ENCODE measurements at places on chromosomes 6 and 20.

GRCh38 chr20:54110041-54110440 lies 39.6 kb upstream of the BCAS1 start:
- no peak for DNase-seq

GRCh38 chr6:28353981-28354676 lies 4.4 kb downstream of the ZKSCAN3 start:
- DNase-seq: no peak

DNA sequence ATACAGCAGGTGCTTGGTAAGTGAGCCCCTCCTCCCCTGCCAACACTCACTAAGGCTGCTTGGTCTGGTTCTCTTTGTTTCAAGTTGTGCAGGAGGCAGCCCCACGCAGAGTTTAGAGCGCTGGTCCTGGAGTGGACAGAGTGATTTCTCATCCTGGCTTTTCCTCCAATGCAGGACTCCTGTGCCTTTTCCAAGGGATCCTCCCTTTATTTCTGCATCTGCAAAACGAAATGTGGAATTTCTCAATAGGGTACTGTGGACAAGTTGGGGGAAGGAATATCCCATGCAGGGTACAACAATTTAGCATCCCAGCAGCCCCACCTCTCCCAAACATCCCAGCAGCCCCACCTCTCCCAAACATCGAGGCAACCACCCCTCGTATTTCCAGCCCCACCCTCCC lies 30.6 kb upstream of the CCDC167 start:
- DNase-seq: no peak

DNA sequence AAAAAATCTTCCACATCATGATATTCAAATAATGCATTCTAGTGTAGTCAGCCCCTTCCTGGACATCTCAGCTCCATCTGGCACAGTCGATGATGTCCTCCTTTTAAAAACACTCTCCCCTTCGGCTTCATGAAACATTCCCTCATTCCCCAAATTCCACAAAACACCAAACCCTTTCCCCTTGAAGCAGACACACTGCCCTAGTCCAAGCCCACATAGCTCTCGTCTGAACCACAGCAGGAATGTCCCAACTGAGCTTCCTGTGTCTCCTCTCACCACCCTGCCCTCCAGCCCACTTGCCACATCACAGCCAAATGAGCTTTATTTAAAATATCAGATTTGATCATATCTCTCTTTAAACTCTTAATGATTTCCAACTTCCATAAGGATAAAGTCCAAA lies 106.4 kb upstream of the CARMIL1 start:
- peak; percentile 90 for DNase-seq

GRCh38 chr20:51434580-51435247 lies 107.8 kb downstream of the NFATC2 start:
- DNase-seq: peak; percentile 92

- no peak for DNase-seq
These were observed 32.6 kb upstream of the TULP4 start for GRCh38 chr6:158279615-158280014.

DNA sequence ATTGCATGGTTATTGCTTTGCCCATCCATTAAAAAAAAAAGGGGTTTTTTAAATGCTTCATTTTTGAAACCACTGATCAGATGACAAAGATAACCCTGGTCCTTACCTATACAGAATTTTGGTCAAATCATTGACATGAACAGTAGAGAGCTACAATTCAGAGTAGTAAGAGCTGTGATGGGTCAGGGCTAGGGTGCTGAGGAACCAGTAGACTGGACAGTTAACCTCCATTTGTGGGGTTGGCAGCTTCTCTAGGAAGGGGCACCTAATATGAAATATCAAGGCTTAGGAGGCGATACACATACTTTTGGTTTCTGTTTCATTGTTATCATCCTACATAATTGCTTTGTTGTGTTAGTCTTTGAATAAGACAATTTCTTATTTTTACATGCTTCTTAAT lies 55.1 kb downstream of the ORC3 start:
- DNase-seq: no peak

DNA sequence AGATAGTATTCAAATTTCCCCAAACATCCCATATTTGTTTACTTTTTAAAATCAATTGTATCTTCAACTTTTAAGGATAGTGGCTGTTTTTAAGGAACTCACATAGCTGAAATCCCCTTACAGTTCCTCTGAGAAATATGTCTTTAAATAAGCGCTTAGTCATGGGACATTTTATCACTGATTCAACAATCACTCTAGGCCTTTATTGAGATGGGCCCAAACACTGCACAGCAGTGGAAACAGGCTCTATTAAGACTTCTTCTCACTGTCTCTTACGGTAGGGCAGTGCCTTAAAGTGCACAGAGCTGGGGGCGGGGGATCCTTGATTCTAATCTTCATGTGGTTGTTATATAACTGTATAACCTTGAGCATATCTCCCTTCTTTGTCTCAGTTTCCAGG lies 59.8 kb upstream of the RREB1 start:
- DNase-seq: no peak

DNA sequence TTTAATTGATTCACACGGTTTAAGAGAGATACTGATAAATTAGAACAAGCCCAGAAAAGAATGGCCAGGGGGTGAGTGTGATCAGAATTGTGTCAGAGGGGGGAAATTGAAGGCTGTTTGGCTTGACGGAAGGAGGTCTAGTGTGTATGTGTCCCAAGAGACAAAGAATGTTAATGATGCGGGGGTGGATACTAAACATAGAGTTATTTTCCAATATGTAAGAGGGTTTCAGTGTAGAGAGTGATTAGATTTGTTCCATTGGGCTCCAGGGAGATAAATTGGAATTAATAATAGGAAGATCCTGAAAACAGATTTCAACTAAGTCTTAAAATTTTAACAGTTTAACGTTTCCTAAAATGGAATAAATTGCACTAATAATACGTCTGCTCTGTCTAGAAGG lies 38.1 kb upstream of the UTRN start:
- DNase-seq: no peak

DNA sequence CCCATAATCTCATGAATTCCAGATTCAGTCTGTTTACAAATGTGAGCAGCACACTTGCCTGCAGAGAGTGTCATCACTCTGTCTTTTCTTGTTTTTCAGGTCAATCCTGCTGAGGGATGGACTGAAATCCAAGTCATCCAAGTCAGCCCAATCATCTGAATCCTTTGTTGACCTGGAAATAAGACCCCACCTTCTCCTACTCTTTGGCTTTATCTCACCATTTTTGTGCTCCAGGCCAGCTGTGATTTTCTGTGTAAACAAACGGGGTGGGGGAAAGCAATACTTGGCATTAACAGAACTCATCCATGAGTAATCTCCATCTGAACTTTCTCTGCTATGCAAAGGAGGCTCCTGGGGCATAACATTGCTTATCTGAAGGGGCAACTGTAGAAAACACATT lies 16.9 kb upstream of the GSTA4 start:
- DNase-seq: no peak

DNA sequence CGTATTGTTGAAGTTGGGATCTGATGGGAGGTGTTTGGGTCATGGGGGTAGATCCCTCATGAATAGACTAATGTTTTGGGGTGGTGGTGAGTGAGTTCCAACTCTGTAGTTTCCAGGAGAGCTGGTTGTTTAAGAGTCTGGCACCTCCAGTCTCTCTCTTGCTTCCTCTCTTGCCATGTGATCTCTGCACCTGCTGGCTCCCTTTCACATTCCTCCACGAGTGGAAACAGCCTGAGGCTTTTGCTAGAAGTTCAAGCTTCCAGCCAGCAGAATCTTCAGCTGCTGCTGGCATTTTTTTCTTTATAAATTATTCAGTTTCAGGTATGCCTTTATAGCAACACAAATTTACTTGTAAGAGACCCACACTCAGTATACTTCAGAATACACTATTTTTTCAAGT lies 1021.6 kb downstream of the EYS start:
- no peak for DNase-seq

GRCh38 chr6:129921169-129921817 lies 60.2 kb upstream of the TMEM244 start:
- DNase-seq: no peak

GRCh38 chr6:97919631-97920030 lies 636.6 kb upstream of the MMS22L start:
- no peak for DNase-seq

DNA sequence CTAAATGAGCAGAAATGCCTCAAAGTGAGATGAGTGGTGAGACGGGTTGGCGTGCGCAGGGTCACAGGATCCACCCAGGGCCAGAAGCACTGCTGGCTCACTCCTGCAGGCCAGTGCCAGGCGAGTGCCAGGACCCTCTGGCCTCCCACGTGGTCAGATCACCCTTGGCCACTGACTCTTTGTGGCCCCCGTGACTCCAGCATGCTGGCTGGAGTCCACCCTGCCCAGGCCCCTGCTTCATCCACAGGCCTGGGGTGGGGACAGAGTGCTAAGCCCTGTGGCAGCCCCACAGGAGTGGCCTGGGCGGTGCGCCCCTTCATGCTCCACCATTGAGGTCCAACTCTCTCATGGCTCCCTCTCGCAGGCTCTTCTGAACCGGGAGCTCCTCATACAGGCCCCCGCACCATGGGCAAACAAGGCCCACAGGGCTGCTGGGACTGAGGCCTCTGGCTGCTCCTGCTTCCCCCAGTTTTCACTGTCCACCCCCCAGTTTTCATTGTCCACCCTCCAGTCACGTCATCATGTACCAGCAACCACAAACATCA lies 61.6 kb downstream of the ABHD12 start:
- no peak for DNase-seq

- no peak for DNase-seq
These were observed 55.8 kb downstream of the CDH4 start for GRCh38 chr20:61307686-61308476.

DNA sequence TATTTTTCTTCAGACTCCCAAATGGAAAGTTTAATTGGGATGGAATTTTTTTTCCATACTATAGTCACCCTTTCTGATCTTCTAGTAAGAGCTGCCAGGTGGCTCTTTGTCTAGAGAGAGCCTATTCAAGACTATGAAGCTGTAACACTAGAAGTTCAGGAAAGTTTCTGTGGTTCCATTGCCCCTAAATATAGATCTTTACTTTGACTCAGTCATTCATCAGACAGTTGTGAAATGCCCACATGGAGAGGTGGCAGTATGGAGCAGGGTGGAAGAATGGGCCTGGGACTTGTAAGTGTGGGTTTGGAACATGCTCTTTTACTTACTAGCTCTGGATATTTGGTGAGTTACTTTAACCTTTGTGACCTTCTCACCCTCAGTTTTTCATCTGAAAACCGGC lies 87.8 kb downstream of the CTNNBL1 start:
- DNase-seq: no peak

DNA sequence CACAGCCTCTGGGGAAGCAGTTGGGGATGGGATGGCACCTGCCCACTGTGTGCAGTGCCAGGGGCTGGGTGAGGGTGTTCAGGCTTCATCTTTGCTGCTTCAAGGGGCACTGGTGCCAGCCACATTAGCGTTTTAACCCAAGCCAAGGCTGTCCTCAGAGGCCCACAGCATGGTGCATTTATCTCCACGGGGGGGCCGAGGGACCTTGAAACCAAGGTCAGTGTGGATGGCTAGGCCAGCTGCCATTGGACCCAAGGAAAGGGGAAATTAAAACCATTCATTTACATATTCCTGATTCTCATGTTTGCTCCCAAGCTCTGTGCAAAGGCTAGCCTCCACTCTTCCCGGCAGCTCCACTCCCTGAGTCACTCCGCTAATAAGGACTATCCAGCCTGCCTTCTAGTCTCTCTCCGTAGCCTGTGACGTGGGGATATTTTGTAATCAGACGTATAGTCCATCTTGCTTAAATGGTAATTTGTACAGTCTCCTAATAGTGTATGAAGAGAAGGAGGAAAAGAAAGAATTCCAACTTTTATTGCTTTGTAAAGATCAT lies 197.1 kb downstream of the CDH4 start:
- no peak for DNase-seq

All from HS-5 (cell line).